Effector CD4-positive, alpha-beta T cell (primary cell): ENCODE measurements at places on chromosomes 1 and 21.

DNA sequence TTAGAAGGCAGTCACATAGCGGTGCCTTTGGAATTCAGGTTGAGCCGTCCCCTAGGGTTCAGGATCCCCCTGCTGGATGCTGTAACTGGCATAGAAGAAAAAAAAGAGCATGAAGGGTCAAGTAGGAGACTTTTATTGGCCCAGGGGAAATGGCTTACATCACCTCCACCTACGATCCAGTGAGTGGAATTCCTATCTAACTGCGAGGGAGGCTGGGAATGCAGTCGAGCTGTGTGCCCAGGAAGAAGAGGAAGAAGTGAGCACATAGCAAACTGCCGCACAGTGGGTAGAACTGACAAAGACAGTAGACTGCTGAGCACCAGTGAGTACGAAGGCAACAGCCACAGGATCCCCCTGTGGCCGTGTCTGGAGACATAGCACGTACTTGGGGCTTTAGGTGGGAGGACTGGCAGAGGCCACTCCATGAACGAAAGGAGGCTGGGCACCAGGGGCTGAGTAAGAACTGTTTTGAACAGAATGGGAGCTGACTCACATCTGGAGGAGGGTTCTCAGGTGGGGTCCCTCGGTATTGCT lies 79.2 kb downstream of the RNF220 start:
- DNase-seq = no peak

GRCh38 chr1:31531177-31531999 lies 44.9 kb upstream of the TINAGL1 start:
- DNase-seq = no peak

GRCh38 chr1:197519741-197520334 lies 251.8 kb downstream of the CRB1 start:
- DNase-seq = no peak

DNA sequence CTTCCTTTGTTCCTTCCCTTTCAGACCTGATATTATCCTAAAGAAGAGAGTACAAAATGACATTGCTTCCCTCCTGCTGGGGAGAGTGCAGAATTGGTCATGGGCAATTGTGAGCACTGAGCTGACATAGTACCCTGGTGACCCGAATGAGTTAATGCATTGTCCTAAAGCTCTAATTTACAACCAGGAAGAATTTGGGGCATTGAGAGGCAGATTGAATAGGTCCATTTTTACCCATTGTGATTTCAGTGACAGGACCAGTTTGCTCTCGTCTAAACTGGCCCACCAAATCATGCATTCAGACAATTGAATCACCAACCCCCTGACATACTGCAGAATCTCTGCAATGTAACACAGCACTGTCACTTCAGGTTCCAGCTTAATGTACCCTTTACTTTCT lies 497.4 kb downstream of the DPYD start:
- no peak for DNase-seq

- no peak for DNase-seq
Measured at GRCh38 chr1:30930631-30931173, 22.1 kb upstream of the SDC3 start.

GRCh38 chr1:64664299-64664698 lies 80.6 kb upstream of the RAVER2 start:
- no peak for DNase-seq

- no peak for DNase-seq
Measured at GRCh38 chr21:37259426-37259825, 7.7 kb downstream of the VPS26C start.

GRCh38 chr1:28756846-28757245 lies 20.1 kb downstream of the YTHDF2 start:
- DNase-seq = no peak

- no peak for DNase-seq
Measured at GRCh38 chr1:47478090-47478489, 40.2 kb downstream of the FOXD2 start.

DNA sequence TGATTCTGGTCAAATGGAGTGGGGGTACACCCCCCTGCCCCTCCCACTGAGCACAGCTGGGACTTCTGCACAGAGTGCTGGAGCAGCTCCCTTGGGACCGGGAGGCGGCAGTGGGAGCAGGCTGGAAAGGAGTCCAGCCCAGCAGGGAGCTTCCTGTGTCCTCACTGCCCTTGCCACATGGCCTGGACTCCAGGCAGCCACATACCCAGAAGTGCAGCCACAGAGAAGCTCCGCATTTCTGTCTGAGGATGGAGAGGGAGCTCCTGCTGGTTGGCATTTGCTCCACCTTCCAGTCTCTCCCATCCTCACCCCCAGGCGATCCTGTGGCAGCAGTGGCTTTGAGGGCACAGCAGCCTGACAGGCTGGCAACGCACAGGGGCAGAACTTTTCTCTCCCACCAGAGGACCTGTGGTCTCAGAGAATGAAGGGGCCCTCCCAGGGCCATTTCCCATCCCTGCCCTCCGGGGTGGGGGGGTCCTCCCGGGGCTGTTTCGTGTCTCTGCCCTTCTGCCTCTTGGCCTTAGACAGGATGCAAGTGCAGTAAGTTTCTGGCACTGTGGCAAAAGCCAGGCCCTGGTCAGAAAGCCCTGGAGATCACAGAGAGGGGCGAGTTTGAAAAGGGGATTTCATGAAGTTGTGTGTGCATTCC lies 103.6 kb upstream of the COL6A1 start:
- DNase-seq = no peak
